ENCODE measurements at places on chromosomes 7 and 10. TPM values are rescaled to one million over a fixed set of nuclear protein-coding genes. Genes with fewer than 3 reads are reported as not detected.

TRPV5 gene
- polyA plus RNA-seq: not detected

DENND2A gene
- polyA plus RNA-seq: not detected

FBXO24 gene
- polyA plus RNA-seq: 1.2 TPM

STX1A gene
- polyA plus RNA-seq: 2.7 TPM

C10orf62 gene
- not detected for polyA plus RNA-seq

STEAP4 gene
- 26.2 TPM for polyA plus RNA-seq

XRCC2 gene
- polyA plus RNA-seq: 0.05 TPM

MBLAC1 gene
- polyA plus RNA-seq: 0.81 TPM

STEAP1B gene
- polyA plus RNA-seq: not detected

GTF2IRD2 gene
- polyA plus RNA-seq: 11.3 TPM

CASD1 gene
- 4.4 TPM for polyA plus RNA-seq

AKR1B15 gene
- not detected for polyA plus RNA-seq

SPDYE2B gene
- polyA plus RNA-seq: not detected

SLC39A12 gene
- polyA plus RNA-seq: not detected

GIMAP6 gene
- polyA plus RNA-seq: 57.0 TPM

SCART1 gene
- polyA plus RNA-seq: not detected

TMEM176A gene
- polyA plus RNA-seq: 14.1 TPM

CTAGE4 gene
- polyA plus RNA-seq: not detected

LBX1 gene
- polyA plus RNA-seq: not detected

TMEM236 gene
- polyA plus RNA-seq: not detected

RADIL gene
- not detected for polyA plus RNA-seq

PLAU gene
- polyA plus RNA-seq: 1.5 TPM

MINPP1 gene
- polyA plus RNA-seq: 1.8 TPM

NXPH1 gene
- not detected for polyA plus RNA-seq

DGKI gene
- polyA plus RNA-seq: not detected

OPN4 gene
- not detected for polyA plus RNA-seq

DYDC1 gene
- not detected for polyA plus RNA-seq

TMEM184A gene
- not detected for polyA plus RNA-seq

KLF14 gene
- polyA plus RNA-seq: not detected

PGAM2 gene
- not detected for polyA plus RNA-seq

All from CD14-positive monocyte (primary cell).